ENCODE measurements at places on chromosomes 13 and 19.

DNA sequence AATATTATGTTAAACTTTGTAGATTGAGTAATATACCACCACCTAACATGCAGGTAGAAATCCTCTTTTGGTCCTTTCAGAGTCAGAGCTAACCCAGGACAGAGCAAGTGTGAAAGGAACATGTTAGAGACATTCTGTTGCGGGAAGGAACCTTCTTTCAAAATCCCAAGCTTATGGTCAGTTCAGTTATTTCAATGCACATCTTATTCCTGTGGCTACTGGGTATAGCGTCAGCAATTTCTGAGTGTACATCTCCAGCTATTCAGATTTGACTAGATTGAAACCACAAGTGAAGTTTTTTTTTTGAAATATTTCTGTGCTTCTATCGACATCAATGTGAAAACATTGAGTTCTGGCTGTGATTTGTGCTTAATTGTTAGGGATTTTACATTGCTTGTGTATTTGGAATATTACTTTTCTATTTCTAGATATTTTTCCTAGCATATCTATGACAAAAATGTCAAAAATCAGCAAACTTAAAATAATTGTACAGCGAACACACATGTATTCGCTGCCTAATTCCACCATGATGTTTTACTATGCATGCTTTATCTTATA is 165.3 kb downstream of the LMO7 start:
- DNase-seq: no peak

GRCh38 chr13:113762538-113762937 is 3.5 kb downstream of the TMEM255B start:
- no peak for DNase-seq

DNA sequence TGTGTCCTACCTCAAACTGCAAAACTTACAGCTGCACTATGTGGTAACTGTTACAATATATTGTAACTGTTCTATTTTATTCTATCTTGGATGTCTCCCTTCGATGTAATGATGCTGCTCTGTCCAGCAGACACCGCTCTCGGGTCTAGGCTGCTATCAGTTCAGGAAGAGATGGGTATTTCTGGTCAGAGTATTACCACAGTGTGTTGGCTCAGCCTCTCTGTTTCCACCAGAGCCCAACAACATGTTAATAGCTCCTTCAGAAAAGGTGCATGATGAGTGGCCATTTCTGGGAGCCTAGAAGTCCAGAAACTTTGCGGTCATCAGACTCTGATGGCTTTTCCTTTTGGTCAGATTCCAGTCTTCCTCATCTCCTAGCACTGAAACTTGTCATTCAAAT is 35.9 kb upstream of the IGFL1 start:
- DNase-seq: no peak

DNA sequence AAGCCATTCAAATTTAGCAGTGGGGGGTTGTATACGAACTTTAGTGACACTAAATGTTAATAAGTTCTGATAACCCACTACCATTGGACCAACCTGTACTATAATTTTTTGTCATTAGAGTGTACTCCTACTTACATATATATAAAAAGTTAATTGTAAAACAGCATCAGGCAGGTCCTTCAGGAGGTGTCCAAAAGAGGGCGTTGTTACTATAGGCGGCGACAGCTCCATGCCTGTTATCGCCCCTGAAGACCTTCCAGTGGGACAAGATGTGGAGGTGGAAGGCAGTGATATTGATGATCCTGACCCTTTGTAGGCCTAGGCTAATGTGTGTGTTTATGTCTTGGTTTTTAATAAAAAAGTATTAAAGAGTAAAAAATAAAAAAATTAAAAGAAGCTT is 27.5 kb downstream of the SPRYD7 start:
- DNase-seq: no peak

DNA sequence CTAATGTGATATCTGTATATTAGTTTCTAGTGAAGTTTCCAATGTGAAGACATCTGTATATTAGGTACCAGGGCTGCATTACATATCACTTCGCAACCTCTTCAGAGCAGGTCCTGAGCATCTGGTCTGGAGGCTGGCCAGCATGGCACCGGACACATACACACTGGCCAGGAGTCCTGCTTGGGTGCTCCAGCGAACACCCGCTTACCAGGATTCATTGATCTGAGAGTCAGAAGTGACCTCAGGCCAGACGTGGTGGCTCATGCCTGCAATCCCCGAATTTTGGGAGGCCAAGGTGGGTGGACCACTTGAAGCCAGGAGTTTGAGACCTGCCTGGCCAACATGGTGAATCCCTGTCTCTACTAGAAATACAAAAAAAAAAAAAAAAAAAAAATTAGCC is 93.0 kb upstream of the IRS2 start:
- no peak for DNase-seq

DNA sequence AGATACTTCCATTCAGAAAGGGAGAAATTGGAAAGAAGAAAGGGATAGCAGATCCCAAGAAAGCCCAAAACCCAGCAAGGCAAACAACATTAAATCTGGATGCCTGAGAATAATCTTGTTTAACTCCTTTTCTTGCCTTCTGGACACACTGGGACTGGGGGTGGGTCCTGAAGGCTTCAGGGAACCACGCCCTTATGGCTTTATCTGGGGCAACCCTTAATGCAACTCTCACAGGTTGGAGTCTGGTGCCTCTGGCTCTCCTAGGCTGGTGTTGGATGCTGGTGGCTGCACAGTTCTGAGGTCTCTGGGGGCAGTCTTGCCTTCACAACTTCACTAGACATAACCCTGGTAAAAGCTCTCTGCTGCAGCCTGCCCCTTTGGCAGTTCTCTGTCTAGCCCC is 27.9 kb downstream of the PAN3 start:
- DNase-seq: no peak

DNA sequence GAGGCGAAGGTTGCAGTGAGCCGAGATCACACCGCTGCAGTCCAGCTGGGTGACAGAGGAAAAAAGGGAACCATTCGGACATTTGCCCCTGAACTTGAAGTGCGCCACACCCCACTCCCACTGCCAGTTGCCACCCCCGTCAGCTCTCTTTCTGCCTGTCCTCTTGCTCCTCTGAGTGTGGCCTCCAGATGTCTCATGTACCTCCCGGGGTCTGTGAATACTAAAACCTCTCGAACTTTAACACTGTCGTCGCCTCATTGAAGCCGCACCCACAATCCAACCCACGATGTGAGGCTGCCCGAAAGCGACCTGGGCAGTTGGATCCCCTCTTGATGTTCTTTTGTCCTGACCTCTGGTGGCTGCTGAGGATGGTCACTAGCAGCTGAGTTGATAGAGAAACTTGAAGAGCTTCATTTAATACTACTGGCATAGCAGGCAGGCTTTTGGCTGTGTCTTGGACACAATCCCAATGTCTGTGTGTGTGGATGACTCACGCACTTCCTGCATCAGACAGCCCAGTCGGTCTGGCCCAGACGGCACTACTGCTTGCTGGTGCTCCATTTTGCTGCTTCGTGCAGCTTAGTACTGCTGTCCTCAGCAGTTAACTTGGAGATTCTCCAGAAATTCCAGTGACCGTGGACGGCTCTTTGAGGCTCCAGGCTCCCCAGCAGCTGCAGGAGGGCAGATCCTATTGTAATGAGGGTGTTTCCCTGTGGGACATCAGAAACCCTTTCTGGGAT is 4.2 kb downstream of the FPR3 start:
- no peak for DNase-seq

DNA sequence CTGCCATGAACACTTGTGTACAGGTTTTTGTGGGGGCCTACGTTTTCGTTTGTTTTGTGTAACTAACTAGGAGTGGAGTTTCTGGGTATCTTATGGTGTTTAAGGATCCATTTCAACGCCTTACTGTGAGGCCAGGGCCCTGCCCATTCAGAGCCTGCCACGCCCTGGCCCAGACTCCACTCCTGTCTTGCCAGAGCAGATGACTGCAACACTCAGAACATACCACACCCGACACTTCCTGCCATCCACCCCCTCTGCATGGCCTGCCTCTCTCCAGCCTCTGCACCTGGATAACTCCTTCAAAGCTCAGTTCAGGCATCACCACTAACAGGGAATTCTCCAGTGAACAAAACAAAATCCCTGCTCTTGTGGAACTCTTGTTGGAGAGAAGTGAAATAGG is 43.2 kb downstream of the RGCC start:
- no peak for DNase-seq

- no peak for DNase-seq
Measured at GRCh38 chr13:35697186-35697730, 220.8 kb upstream of the MAB21L1 start.

- DNase-seq: no peak
Measured at GRCh38 chr13:77544355-77544754, 8.8 kb downstream of the SCEL start.

DNA sequence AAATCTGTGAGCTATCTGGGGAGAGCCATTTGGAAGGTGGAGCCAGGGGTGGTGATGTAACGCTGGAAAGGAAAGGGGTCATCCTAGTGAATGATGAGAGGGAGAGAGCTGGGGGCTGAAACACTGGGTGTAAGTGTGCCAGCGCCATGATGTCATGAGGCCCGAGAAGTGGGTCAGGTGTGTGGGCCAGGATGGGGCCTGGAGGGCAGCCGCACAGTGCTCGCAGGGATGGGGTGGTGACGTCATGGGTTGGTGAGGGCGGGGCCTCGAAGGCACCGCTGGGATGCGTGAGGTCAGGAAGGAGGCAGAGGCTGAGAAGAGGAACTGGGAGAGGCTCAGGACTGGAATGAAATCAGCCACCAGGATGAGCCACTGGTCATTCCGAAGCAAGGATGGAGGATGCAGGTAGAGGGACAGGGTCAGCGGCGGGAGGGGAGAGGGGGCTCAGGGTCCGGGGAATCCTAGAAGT is 4.4 kb downstream of the CCDC61 start:
- peak; percentile 57 for DNase-seq

DNA sequence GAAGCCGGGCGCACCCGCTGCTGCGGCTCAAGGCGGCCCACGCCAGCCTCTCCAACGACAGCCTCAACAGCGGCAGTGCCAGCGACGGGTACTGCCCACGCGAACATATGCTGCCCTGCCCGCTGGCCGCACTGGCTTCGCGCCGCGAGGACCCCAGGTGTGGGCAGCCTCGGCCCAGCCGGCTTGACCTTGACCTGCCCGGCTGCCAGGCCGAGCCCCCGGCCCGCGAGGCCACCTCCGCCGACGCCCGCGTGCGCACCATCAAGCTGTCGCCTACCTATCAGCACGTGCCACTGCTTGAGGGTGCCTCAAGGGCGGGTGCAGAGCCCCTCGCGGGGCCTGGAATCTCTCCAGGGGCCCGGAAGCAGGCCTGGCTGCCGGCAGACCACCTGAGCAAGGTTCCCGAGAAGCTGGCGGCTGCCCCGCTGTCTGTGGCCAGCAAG is 13.0 kb downstream of the C19orf25 start:
- no peak for DNase-seq

DNA sequence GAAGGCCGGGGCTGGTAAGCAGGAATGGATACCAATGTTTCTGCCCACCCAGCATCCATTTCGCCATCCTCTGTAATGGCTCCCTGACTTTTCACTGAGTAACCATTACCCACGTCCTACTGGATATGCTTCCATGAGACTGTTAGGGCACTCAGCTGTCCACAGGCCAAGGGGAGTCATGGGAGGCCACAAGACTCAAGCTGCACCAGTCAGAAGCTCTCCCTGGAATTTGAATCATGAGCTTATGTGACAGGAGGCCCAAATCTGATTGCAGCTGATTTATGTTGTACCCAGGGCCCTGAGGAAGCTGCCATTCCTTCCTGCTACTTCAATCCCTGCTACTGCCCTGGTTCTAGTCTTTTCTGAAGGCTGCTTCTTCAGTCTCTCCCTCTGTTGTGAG is 28.3 kb downstream of the DEDD2 start:
- DNase-seq: no peak

GRCh38 chr13:102817907-102818306 is 19.0 kb downstream of the BIVM start:
- DNase-seq: no peak

- DNase-seq: no peak
Measured at GRCh38 chr13:29508876-29509252, 86.6 kb downstream of the SLC7A1 start.

DNA sequence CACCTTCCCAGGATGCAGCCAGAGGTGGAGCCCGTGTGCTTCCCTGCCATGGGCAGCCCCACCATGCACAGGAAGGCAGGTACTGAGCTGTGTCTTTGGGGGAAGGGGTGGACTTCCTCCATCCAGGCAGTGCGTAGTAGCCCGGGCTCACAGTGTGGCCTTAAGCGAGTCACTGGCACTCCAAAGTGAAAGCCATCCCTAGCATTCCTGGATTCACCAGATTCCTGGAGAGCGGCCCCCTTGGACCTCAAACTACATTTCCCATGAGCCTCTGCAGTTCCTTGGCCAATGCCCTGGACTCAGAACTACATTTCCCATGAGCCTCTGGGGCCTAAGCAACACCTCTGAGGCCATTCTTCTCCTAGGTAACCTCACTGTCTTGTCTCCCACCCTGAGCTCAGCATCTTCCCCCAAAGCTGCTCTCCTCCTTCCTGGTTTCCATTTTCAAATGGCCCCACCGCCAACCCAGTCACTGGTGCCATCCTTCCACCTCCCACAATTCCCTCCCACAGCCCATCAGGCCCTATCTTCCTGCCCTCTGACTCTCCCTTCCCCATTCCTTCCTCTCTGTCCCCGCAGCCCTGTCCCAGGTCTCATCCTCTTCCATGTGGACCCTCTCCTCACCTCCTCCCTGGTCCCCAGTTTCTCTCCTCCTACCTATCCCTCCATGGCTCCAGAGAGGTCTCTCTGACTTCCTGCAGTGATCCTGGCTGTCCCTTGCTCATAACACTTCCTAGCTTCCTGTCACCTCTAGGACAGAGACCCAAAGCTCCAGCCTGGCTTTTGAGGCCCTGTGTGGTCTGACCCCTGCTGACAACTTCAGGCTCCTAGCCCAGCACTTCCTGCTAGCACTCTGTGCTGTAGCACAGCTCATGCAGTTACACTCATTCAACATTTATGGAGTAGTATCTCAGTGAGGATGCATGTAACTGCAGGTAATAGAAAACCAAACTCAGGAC is at the start of gene C19orf81:
C19orf81 (plus strand) TSS at position 13 of the 959 bp plus-strand sequence; CDS start at position 13, 0 bp downstream.
- DNase-seq: no peak

- DNase-seq: no peak
Measured at GRCh38 chr13:111789011-111789410, 277.9 kb upstream of the SOX1 start.

GRCh38 chr19:1062387-1063029 is 4.5 kb upstream of the ARHGAP45 start:
- DNase-seq: no peak

DNA sequence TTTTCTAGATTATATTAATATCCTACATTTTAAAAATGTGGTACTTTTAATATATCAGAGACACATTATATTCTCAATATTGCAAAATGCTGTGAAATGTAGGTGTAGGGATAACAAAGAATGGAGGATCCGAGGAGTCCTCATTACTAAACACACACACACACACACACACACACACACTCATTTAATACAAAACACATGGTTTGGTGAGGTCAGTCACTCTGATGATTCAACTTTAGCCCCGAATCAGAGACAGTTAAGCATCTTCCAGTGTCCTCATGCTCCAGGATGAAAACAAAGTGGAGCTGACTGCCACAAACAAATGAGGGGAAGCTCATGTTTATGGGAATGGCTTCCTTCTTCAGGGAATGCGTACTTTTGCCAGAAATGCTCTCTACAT is 147.5 kb downstream of the CYSLTR2 start:
- no peak for DNase-seq

All from hypothalamus (tissue), 51 donors.